ENCODE measurements at places on chromosomes 2 and 18.

GRCh38 chr2:216736326-216736725 is 41.0 kb upstream of the IGFBP5 start:
- no peak for DNase-seq

- no peak for DNase-seq
Measured at GRCh38 chr2:3504741-3505140, 14.6 kb downstream of the ADI1 start.

GRCh38 chr2:51705417-51705816 is 673.5 kb upstream of the NRXN1 start:
- no peak for DNase-seq

GRCh38 chr18:51330148-51330547 is 132.7 kb upstream of the MEX3C start:
- DNase-seq, result no peak

- DNase-seq, result no peak
Measured at GRCh38 chr18:10424585-10425307, 29.7 kb upstream of the APCDD1 start.

GRCh38 chr2:62738981-62739936 is 33.7 kb downstream of the EHBP1 start:
- DNase-seq, result no peak

GRCh38 chr2:99691926-99692325 is 202.1 kb upstream of the REV1 start:
- DNase-seq, result peak; percentile 71

DNA sequence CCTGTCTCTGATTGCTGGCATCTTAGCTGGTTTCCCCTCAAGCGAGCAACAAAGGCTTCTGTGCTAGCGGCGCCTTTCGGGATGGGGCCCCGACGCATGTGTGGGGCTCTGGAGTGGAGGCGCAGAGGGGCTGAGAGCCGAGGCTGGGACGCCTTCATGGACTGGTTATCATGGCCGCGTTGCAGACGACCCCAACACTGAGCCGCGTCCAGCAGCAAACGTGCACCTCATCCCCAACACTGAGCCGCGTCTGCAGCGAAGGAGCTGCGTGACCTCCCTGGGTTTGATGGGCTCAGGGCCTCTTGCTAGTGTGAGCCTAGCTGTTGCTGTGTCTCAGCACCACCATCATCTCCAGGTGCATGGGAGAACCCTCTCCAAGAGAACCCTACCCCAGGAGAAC is 123.7 kb upstream of the CTDP1 start:
- no peak for DNase-seq

Measured in suppressor macrophage (primary cell).